ENCODE measurements at places on chromosomes 1 and 21.

DNA sequence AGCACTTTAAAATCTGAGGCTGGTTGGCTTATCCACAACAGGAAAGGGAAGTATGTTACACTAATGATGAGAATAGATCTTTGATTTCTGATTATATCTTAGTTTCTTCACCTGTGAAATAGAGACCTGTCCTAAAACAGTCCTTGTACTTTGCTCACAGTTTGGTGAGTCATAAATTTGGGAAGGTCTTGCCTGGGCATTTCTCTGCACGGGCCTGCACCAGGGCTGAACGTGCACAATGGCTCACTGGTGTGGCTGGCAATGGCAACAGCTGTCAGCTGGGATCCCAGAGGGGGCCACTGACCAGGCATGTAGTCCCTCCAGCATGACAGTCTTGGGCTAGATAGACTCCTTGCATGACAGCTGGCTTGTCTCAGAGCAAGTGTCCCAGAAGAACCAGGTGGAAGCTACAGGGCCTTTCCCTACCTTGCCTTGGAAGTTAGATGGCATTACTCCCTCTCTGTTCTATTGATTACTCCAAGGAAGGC, 367.4 kb downstream of the DISC1 start:
- no peak for DNase-seq

DNA sequence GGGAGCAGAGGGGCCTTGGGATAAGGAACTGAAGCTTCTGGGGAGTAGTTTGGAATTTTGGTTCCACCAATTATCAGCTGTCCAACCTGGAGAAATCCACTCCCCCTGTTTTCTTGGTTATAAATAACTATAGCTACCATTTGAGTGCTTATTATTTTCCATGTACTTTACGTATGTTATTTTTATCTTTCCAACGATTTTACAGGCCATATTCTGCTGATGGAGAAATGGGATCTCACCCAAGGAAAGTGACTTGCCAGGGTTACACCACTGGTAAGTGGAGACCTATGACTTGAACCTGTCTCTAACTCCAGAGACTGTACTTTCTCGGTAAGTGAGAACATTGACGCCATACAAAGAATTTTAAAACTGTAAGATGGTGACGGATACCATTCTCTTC, 49.0 kb upstream of the CD34 start:
- DNase-seq, result no peak

GRCh38 chr1:231571904-231572303, 43.4 kb downstream of the TSNAX start:
- DNase-seq, result no peak

DNA sequence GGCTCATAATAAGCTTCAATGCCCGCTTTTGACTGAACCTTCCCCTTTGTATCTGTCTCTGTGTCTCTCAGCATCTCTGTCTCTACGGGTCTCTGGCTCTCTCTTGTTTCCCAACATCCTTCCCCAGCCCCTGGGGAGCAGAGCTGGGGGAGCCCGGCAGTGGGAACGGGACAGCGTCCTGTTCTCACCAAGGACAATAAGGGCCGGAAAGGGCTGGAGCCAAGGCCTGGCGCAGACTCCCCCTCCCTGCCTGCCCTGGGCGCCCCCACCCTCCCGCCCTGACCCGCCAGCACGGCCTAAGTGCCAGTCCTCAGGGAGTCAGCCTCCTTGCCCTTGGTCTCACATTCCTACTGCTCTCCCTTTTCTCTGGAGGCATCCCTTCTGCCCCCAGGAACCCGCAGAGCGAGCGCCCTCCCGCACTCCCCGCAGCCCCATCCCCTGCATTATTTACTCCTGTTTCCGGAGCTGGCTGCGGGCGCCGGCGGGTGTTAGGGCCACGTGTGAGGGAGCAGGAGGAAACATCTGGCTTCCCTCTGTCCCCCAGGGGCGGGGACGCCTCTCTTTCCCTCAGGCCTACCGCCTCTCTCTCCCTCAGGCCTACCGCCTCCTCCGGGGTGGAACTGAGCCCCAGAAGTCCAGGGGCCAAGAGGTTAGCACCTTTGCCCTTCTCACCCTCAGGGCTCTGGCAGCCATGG, 6.5 kb downstream of the KRTCAP2 start:
- no peak for DNase-seq

DNA sequence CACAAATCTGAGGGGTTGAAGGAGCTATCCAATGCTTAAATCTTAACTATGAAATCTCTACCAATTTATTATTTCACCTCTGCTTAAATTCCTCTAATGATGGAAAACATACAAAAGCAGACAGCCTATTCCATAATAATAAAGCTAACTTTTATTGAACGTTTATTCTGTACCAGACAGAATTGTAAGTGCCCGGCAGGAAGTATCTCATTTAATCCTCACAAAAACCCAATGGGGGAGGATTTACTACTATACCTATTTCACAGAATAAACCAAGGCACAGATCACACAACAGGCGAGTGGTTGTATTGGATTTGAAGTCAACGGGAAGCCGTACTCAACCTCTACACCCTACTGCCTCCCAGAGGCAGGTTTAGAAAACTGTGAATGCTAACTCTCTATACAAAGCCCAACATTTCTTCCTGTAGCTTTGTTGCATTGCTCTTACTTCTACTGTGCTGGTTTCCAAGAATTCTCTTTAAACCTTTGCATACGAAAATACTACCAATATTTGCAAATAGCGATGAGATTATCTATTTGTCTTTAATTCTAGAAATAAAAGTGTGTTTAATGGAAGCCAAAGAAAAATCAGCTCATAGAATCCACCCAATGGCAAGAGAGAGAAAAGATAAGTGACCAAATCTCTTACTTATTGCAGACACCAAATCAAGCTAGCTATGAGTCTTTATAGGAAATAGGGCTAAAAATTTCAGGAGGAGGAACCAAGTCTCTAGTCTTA, 33.5 kb upstream of the C1orf53 start:
- DNase-seq, result no peak

DNA sequence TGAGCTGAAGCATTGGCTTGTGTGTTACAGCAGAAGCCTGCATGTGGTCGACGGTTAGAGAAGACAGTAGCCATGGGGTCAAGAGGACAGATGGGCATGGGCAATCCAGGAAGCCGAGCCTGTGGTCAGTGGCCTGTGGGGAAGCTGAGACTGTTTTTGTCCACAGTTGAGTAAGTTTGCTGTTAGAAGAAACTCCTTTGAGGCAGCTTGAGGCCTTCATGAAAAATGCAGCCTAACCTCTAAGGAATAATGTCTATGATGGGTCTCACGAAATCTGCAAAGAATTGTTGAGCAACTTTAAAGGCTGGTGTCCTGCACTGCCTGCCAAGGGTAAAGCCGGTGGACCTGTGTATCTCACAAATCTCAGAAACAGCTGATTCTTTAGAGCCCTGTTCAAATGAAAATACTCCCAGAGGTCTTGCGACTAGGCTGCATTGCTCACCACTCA, 322.4 kb downstream of the SETD4 start:
- DNase-seq, result no peak

- no peak for DNase-seq
Measured at GRCh38 chr1:156460525-156460924, 40.0 kb downstream of the MEF2D start.
